ENCODE measurements at places on chromosomes 2 and 18.

DNA sequence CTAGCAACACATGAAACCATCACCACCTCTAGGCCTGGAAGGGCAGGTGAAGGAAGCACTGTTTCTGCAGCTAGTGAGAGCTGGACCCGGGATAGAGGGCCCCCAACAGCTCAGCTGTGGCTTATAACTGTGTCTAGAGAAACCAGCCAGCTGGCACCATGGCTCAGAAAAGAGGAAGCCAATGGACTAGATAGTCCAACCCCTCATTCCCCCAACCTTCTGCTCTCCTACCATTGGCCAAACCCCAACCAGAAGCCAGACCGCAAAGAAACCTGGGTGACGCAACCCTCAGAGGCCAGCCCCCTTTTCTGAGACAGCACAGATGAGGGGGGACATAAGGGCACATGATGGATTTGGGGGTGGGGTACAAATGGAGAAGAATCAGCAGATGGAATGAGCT is 24.3 kb downstream of the SMYD1 start:
- no peak for DNase-seq

DNA sequence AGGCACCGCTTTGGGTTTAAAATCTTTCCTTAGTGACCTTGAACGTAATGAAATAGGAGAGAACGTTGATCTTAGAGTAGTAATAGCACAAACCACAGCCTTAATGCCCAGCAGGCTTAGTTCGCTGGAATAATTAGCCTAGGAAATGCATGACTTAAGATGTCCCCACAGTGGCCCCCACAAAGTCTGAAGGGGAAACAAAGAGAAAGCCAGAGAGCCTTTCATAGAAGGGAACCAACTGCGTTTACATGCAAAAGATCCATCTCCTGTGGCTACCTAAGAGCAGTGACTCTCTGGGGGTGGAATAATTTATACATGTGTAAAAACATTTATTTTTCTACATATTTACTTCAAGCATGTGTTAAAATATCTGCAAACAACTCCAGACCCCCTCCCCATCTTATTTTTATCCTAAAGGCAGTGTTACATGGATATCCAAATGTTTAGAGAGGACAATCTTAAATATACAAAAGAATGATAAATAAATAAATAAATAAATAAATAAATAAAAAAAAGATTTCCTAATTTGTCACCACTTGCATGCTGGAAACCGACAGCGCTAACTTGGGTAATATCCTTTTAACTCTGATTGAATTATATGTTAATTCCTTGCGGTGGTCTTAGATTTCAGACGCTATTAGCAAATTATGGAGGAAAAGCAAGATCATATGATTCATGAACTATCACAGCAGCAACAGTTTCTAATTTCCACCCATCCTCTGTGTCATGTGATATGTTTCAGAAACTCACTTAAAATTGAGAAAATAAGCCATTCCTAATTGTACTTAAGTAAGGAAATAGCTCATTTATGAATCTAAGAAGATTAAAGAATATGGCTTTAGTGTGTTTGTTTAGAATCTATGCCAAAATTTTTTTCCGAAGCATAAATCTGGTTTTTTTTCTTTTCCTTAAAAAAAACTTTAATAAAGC is 23.4 kb upstream of the CYP1B1 start:
- no peak for DNase-seq

GRCh38 chr2:190031969-190032618 is 30.4 kb downstream of the MSTN start:
- no peak for DNase-seq

DNA sequence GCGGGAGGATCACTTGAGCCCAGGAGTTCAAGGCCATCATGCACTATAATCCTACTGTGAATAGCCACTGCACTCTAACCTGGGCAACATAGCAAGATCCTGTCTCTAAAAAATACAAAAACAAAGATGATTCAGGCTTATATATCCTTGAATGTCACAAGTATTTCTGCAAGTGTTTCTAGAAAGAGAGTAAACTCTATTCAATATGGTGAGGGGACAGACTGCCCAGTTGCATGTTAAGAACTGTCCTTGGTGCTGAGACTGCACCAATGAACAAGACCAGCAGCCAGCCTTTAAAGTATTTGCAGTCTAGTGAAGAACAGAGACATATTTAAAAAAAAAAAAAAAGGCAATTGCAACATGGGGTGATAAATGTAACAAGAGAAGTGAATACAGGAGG is 16.4 kb downstream of the MAP3K19 start:
- DNase-seq: no peak

- no peak for DNase-seq
Observed at GRCh38 chr18:3595369-3596273, 145.6 kb downstream of the TGIF1 start.

GRCh38 chr2:206387808-206388207 is 55.5 kb upstream of the ADAM23 start:
- no peak for DNase-seq

DNA sequence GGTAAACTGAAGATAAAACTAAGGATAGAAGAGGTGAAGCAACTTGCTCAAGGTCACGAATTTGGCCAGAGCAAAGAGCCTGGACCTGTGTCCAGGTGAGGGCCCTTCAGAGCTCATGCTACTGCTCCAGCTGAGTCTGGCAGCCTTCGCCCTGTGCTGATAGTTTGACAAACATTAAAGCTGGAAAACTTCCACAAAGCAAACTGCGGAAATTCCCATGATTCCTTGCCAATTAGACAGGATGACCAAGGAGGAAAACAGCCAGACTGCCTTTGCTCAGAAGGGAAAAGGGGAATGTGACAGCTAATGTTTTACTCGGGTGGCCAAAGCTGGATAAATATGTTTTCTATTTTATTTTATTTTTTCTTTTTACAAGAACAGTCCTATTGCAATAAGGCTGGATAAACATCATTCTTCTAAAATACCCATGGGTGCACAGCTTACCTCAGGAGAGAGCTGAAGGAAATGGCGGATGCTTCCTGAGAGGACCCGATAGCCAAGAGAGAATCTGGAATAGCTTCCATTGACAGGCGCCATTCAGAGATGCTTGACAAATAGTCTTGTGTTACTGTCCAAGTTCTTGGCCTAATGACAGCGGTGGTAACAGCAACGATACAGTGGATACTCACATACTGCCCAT is 5.3 kb upstream of the CTAGE1 start:
- no peak for DNase-seq
